ENCODE measurements at places on chromosomes 2 and 18.

DNA sequence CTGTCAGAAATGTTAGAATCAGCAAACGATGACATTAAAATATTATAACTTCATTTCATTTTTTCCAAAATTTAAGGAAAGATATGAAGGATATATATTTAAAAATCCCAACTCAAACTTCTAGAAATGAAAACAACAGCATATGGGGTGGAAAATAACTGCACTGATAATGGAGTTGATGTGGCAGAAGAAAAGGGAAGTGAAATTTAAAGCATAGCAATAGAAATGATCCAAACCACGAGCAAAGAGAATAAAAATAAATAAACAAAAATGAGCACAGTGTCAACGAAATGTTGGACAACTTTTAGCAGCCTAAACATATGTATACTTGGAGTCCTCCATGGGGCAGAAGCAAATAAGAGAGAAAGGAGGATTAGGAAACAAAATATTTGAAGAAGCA is 280.2 kb downstream of the KCNJ3 start:
- DNase-seq, result no peak

- DNase-seq, result no peak
These were observed 13.6 kb upstream of the ANKRD53 start for GRCh38 chr2:70964596-70965386.

- DNase-seq, result peak; percentile 57
These were observed 74.8 kb upstream of the FAM98A start for GRCh38 chr2:33673937-33674336.

DNA sequence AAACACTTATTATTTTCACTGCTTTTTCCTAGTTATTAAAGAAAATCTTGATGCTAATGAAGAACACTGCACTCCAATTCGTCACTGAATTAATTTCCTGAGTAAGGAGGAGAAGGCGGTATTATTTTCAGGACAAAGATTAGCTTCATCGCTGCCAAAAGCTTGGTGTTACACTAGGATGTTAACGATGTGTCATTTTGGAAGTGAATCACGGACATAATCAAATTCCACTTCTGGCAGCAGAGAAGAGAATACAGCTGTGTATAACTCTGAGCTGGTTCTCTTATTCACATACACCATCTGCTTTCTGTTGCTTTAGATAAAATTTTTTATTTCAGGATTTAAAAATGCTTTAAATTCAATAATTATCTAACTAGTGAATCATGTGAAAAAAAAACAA is 74.1 kb downstream of the SCG2 start:
- DNase-seq, result no peak

DNA sequence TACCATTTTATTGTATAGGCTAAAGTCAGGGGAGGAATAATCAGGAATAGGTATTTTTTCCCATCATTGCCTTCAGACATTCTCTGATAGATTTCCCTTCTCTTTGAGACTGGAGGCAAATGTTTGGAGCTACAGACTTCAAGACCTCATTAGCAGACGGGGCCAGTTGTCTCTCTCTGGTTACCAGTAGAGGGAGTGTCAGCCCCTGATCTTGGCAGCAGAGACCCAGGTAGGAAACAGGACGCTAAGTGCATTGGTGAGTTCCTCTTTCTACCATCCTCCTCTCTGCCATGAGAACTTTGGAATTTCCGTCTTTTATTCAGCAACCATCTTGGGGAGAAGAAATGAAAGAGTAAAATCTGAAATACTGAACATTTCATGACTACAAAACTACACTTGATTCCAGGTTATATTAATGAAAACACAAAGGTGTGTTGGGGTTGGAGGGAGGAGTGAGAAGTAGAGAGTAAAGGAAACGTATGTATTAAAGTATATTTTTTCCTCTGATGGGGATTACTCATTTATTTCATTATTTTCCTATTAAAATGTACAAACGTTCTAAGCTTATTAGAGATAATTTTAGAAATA is 186.2 kb upstream of the GCFC2 start:
- DNase-seq, result peak; percentile 80

- no peak for DNase-seq
These were observed 169.4 kb downstream of the GALNT1 start for GRCh38 chr18:35750929-35751328.

DNA sequence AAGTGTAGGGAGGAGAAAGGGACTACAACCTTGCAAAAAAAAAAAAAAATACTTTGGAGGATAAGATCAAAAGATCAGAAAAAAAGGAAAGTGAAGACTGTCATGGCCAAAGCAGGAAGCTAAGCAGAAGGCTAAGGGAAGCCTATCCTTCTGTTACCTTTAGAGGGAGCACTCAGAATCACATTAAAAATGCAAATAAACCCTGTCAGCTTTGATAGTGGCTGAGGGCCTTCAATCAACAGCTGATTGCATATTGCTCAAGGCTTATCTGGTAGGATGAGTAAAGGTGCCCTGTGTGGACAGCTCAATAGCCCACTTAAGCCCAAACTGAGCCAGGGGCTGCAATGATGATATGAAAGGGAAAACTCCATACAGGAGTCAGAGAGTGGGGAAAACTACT is 1021.2 kb downstream of the LRP1B start:
- DNase-seq, result peak; percentile 50

- DNase-seq, result no peak
These were observed 810.5 kb downstream of the SLC4A3 start for GRCh38 chr2:220437938-220438337.

DNA sequence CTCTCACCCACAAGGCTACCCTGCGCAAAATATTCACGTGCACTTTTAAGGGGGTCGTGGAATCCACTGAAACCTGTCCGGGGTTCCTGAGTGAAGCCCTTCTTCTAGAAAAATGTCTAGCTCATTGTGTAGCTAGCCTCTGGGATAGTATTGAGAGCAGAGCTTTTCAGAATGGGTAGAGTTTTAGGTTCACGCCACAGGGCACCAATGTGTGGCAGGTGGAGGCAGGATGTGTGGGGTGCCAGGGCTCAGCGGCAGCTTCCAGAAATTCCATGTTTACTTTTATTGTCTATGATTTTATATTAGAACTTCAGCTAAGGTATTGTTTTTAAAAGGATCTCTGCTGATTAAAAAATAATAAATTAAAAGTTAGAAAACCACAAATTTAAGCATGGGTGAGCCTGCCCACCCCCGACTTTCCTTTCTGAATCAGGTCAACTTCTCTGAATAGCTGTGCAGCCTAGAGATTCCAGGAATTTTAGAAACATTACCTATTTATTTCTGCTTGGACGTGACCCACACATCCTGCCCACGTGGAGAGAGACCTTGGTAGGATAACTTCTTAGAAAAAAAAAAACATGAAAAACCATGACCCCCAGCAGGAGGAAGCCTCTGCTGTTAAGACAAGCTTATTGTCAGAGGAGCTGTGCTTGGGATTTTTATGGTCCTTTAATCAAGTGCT is 163.7 kb downstream of the CTIF start:
- DNase-seq, result no peak

GRCh38 chr2:223474893-223475292 is 127.3 kb downstream of the SCG2 start:
- DNase-seq, result no peak

- DNase-seq, result no peak
These were observed 7.7 kb downstream of the FAM228A start for GRCh38 chr2:24182507-24182906.

DNA sequence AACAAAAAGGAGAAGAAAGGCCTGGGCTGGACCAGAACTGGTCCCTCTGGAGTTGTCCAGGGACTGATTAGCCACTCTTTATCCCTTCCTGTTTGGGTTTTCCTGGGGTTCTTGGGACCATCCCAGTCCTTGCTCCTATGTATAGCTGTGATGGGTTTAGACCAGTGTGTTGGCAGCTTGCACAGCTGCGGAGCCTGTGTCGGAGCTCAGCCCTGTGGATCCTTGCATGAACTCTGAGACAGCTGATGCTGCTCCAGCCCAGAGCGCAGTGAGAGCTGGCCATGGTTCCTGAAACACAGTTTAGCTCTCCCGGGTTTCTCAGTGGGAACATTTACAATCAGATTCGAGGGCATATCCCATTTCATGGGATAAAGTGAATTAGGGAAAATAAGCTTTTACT is 16.9 kb downstream of the IMPA2 start:
- DNase-seq, result no peak

GRCh38 chr2:71880846-71881610 is 266.6 kb downstream of the CYP26B1 start:
- DNase-seq, result no peak

GRCh38 chr18:31821545-31822171 is 61.0 kb upstream of the SLC25A52 start:
- no peak for DNase-seq

- DNase-seq, result no peak
These were observed 38.0 kb upstream of the SMCHD1 start for GRCh38 chr18:2617401-2617998.

GRCh38 chr18:79386547-79386946 is 9.2 kb upstream of the NFATC1 start:
- no peak for DNase-seq

DNA sequence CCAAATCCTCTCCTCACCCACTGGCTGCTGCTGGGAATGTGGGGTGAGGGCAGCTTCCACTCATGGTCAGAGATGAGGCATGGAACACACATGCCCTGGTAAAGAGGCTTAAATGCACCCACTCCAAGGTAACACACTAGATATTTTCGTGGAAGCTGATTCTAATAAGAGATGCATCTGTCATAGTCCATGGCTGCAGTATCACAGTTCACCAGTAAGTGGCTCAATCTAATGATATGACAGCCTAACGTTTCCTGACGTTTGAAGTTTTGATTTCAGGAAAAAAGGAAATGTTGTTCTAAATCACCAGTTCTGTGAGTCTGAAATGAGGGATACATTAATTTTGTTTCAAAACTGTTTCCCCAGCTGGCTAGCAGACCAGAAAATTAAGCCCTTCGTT is 38.2 kb downstream of the LCT start:
- peak; percentile 72 for DNase-seq

DNA sequence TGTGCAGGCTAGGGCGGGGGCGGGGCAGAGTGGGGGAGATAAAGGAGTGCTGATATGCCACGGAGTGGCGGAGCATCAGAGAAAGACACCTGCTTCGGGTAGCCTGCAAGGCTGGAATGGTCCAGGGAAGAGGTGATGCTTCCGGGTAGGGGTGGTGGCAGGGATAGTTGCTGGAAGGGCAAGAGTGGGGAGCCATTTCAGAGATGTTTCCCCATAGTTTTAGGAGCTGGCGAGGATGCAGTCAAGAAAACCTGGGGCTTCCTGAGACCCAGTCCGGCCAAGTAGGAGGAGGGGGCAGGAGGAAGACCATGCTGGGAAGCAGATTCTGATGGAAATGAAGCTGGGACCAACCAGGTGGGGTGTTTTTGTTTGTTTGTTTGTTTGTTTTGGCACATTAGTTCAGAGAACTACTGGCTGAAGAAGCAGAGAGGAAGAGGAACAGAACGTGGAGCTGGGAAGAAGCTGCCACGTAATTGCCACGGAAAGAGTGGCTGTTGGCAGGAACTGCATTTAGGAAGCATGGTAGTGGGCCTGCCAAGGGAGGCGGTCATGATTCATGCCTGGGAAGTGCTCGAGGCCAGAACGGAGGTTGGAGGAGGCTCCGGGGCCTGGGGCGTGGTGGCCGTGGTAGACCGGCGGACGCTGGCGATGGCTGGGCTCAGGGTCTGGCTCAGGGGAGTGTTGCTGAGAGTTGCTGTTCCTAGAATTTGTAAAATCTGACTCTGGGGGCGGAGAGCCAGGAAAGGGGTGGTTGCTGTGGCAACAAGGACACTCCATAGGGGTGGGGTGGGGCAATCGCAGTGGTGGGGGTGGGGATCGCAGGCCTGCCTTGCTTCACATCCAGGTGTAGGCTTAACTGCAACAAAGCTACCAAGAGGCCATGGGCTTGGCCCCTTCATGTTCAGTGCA is 8.6 kb upstream of the INPP5D start:
- DNase-seq, result peak; percentile 13

GRCh38 chr2:144256996-144257707 is 262.8 kb downstream of the ZEB2 start:
- peak; percentile 46 for DNase-seq

DNA sequence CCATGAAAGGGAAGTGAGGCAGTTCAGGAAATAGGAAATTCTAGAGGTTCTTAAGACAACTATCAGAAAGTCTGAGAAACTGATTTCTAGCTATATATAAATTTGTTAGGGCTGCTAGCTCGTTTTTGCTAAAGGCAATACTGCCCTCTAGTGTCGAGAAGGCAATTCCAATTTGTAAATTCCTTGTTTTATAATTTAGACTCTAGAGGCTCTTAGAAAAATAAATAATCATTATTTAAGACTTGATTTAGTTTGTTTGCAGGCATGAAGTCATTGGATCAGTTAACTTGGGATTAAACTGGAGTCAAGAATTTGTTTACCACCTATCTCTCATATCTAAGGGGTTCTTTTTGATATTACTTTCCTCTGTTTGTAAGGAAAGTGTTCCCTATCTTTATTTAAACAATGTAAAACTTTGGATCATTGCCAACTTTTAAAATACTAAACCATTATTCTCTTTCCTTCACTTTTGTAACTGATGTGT is 66.2 kb downstream of the ACVR2A start:
- DNase-seq, result peak; percentile 92

GRCh38 chr2:27977731-27978312 is 87.3 kb downstream of the BABAM2 start:
- DNase-seq, result no peak

- DNase-seq, result no peak
These were observed 100.5 kb upstream of the MGAT5 start for GRCh38 chr2:134153294-134153880.

GRCh38 chr2:66982766-66983165 is 414.4 kb upstream of the ETAA1 start:
- DNase-seq, result no peak

GRCh38 chr2:88903749-88904353 is 212.4 kb downstream of the RPIA start:
- DNase-seq, result peak; percentile 72

All from Kasumi-1 (cell line).